ENCODE measurements at places on chromosomes 6 and 20. TPM values are rescaled to one million over a fixed set of nuclear protein-coding genes. Genes with fewer than 3 reads are reported as not detected.

The OPRL1 gene
- 2.3 TPM for total RNA-seq

The BTNL2 gene
- total RNA-seq = 0.12 TPM

The RNF39 gene
- total RNA-seq = not detected

The FAM217A gene
- not detected for total RNA-seq

The LPA gene
- total RNA-seq = not detected

The HRH3 gene
- not detected for total RNA-seq

The MROH8 gene
- total RNA-seq = 1.1 TPM

The TMEM74B gene
- total RNA-seq = not detected

The FILIP1 gene
- total RNA-seq = 0.35 TPM

The CST4 gene
- not detected for total RNA-seq
